Ammon's horn (tissue), 1 donor: ENCODE measurements at places on chromosomes 1 and 21.

DNA sequence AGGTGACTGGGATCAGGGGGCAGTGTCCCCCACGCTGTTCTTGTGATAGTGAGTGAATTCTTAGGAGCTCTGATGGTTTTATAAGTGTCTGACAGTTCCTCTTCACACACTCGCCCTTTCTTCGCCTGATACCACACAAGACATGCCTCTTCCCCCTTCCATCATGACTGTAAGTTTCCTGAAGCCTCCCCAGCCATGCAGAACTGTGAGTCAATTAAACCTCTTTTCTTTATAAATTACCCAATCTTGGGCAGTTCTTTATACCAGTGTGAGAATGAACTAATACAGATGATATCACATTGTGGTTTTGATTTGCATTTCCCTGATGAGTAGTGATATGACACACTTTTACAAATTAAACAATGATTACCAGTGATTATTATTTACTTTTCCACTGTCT is 229.9 kb downstream of the AKT3 start:
- no peak for DNase-seq

DNA sequence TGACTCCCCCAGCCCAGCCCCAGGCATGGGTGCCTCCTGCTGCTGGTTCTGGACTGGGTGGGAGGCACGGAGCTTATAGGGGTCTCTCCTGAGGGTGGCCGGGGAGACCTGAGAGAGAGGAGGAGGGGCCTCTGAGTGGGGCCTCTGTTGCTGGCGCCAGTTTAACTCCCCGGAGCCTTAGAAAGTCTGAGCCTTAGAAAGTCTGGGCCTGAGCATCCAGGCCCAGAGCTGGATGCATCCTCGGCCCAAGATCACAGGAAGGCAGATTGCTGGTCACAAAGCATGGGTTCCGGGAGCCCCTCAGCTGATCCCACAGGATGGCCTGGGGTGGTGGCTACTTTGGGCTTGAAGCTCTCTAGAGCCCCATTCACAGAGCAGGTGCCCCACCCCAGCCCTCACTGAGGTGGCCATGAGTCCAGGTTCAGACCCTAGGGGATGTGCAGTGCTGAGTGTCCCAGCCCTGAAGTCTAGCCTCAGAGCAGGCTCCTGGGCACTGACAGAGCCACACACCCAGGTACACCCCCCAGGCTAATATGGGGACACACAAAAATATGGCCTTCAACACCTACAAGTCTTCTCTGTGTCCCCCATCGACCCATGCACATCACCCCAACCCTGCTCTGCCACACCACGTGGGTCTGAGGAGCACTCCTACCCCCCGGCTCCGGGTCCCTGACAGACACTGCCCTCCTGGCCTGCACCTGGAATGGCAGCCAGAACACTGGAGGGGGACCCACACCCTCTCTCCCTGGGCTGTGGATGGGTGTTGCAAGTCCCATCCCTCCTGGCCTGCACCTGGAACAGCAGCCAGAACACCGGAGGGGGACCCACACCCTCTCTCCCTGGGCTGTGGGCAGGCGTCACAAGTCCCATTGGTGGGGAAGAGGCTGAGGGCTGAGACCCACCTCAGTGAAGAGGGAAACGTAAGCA is 9.7 kb downstream of the PLA2G2F start:
- no peak for DNase-seq

DNA sequence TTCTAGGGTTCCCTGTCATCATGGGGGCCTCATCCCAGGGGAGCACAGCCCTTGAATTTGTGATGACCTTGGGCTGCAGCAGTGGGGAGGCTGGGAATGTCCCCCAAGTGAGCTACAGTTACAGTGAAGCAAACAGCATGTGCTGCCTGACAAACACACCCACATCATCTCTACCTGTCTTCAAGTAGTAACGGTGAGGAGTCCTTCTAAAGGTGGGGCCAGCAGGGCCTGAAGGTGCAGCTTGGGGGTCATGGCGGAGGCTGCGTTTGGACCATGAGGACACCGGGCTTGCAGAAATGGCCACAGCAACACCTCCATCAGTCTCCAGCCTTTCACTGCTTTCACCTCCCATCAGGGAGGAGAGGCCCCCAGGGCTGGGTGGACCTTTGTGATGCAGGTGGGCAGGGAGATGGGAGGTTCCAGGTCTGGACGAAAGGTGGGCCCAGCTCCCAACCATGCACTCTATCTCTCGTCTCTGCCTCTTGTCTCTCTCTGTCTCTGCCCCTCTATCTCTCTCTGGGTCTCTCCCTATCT is 55.7 kb downstream of the WNT9A start:
- no peak for DNase-seq

GRCh38 chr1:92473781-92474495 is 12.8 kb downstream of the GFI1 start:
- DNase-seq: no peak

DNA sequence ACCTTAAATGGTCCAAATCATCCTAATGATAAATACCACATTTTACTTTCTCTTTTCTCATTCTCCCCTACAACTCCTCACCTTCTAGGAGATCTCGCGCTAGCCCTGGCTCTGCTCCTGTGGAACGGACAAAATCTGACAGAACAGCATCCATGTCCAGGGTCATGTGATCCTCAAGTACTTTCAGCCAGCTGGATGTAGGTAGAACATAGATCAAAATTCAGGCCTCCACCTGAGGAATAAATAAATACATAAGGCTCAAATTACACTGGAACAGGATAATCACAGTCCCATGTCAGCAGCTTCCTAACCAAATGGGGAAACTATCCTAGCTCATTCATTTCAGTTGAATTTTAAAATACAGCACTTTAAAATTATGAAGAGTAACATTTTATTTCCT is 33.2 kb downstream of the OTUD7B start:
- DNase-seq: no peak

DNA sequence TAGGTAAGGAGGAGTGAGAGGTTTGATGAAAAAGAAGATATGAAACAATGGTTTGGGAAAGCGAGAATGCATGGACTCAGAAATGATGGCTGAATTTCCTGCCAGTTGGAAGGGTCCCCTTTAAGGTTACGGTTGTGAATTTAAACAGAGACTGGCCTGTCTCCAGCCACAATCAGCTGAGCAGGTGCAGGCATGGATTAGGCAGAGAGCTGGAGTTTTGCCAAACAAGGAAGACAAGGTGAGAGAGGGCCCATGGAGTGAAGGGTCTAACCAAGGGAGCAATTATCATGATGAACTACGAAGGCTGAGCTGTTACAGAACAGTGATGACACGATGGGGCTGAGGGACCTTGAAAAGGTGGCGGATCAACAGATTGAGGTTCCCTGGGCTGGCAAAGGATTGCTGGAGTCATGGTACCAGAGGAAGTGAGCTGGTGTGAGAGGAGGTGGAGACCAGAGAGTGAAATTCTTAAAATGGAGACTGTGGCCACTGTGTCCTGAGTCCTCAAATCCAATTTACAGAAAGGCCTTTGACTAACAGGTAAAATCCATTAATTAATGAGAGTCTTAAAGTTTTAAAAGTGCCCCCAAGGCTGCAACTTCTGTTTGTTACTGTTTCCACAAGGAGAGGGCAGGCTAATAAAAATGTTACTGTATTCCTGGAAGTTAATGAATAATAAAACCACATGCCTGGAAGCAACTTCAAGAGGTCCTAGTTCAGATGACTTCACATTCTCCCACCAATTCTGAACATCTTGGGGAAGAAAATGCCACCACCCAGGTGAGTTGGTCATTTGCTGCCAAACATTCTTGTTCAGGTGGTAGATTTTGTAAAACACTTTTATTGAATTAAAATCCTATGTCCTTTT is 41.5 kb downstream of the LHX9 start:
- no peak for DNase-seq

DNA sequence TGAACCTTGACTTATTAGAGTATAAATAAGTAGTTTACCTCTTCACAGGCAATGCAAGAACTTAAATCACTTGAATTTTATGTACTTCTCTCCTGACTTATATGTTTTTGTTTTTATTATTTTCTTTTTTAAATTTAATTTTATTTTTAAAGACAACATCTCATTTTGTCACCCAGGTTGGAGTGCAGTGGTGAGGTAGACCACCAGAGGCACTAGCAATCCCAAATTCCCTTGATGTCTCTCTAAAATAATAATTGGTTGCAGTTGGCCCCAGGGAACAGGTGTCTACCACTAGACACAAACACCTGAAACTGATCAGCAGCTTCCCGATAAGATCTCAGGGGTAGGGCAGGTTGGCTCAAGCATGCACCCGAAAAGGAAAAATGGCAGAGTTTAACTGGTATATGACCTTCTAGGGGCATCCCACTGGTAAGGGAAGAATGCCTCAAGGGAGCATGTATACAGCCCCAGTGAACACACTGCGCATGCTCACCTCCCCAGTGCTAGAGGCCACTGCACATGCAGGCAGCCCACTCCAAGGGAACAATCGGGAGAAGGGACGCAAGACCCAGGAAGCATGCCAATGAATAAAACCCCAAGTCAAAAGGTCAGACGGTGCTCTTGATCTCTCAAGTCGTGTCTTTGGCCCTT is 14.6 kb downstream of the EXOC8 start:
- no peak for DNase-seq

DNA sequence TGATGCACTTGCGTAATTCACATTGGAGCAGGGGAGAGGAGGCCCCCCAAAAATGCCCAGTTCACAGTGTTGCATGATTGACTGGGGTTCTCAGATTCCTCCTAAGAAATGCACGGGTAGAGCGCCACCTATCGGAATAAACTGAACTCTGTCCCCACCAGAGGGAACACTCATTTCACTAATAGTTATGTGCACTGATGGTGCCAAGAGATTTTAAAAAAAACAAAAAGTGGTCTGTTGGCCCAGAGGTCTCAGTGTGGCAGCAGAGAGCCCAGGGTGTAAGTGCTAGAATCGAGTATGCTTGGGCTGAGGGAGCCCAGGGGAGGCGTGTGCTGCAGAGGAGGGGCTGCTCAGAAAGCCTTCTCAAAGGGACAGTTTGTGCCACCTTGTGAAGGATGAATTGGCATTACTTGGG is 6.9 kb downstream of the PINK1 start:
- peak; percentile 60 for DNase-seq

DNA sequence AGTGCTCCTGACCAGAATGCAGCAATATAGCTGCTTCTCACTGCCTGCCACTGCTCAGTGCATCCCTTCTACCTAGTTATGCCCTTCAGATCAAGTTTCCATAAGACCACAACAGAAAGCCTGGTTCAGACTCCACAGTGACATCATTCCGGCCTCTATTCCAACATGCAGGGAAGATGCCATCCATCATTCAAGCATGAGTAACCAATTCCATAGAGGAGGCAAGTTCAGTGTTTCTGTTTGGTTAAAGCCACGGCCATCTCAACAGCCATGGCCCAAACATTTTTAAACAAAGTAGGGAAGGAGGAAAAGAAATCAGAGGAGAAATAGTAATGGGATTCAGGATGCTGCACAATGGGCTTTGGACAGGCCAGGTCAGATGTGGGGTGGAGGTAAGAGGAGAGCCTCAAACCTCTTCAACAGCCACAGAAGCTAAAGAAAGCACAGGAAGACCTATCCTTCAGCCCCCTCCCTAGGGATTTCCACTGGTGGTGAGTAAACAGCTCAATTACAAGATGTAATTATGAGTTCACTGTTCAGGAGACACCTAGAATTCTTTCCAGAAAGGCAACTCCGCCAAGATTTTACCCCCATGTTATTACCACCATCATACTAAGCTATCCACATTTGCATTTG is 484.9 kb downstream of the SETD4 start:
- no peak for DNase-seq

DNA sequence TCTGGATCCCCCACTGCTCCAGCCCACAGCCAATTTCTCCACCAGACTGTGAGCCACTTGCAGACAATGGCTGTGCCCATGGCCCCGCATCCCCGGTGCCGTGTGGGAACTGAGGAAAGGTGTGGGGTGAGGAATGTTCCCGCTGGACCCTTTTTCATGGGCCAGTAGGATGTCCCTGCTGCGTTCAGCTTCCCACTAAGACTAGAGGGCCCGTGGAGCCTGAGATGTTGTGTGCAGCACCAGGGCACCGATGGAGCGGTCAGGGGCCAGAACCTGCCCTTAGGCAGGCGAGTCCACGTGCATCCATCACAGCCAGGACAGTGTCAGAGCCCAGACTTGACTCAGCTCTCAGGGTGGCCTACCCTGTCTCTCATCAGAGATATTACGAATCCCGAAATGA is 105.7 kb upstream of the COL6A1 start:
- DNase-seq: no peak

- DNase-seq: no peak
Observed at GRCh38 chr21:36096398-36097290, 26.8 kb downstream of the CBR1 start.

- no peak for DNase-seq
Observed at GRCh38 chr1:225539069-225539468, 111.2 kb upstream of the LBR start.

DNA sequence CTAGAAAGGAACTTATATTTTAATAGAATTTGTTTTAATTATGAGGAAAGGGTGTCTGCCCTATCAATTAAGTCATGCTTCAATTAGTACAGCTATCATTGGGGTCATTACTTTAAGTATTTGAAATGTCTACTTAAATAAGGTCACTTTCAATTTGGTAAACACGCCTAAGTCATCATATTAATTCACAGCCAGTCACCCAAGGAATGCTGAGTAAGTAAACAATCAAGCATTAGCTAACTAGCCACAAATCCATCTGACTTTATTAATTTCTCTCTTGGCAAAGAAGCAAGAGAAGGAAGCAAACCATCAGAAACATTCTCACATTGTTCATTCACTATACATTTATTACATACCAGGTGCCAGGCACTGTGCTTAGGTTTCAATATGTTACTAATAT is 1.2 kb upstream of the LRRC52 start:
- DNase-seq: no peak

DNA sequence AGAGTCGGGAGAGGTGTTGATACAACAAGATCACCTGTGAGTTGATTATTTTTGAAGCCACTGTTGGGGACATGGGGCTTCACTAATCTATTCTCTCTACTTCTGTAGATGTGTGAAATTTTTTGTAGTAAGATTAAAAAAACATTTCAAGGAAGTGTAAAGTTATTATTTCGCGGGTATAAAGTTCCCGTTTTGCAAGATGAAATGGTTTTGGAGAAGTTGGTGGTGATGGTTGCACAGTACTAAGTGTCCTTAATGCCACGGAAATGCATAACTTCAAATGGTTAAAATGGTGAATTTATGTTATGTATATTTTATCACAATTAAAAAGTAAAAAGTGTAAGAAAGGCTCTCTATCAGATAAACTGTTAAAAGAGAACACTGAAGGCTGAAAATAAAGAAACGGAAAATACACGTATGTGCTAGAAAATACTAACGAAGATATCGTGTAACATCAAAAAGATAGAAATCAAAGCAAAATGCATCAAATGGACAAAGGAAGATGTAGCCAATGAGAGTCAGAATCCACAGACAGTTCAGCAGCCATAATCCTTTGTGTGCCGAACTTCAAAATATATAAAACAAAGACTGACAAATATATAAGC is 2.9 kb upstream of the ITGB2 start:
- DNase-seq: no peak

DNA sequence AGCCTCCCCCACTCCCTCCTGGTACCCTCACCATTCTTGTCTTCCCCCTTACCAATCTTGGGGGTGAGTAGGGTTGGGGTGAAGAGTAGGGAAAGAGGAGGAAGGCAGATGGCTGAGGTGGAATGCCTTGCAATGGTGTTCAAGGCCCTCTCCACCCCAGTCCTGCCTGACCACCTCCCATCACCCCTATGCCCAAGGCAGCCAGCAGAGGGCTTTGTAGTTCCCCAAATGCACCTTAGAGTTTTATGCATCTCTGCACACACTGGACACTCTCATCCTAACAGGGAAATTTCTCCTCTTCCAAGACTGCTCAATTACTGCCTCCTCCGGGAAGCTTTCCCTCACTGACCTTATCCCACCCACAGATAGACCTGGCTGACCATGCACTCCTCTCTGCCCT is 15.4 kb downstream of the KIF17 start:
- DNase-seq: no peak

GRCh38 chr21:45617021-45617921 is 26.3 kb upstream of the PCBP3 start:
- DNase-seq: no peak
